Psoas muscle (tissue), 8 donors: ENCODE measurements at places on chromosomes 1 and 21. TPM values are rescaled to one million over a fixed set of nuclear protein-coding genes. Genes with fewer than 3 reads are reported as not detected.

DNA sequence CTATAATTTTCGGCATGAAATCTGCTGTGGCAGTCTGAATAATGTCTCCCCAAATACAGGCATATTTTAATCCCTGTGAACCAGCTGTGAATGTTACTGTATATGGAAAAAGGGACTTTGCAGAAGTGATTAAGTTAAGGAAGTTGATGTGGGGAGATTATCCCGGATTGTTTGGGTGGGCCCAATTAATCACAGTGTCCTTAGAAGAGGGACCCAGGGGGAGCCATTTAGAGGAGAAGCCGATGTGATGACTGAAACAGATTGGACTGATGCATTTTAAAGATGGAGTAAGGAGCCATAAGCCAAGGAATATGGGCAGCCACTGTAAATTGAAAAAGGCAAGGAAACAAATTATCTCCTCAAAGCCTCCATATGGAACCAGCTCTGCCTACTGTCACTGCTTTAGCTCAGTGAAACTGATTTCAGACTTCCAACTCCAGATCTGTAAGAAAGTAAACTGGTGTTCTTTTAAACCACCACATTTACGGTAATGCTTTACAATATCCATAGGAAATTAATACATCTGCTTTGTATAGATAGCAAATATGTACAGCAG, 61.1 kb upstream of the GPR88 start:
- no peaks in the 10 kb centered on the region for H3K4me1 ChIP-seq
- no peaks in the 10 kb centered on the region for H3K27me3 ChIP-seq
- DNase-seq: no peak
- H3K4me3 ChIP-seq: no peak overlapping the region

GRCh38 chr1:150875197-150876118, 941 bp downstream of the ARNT start:
- DNase-seq: no peak
- H3K4me3 ChIP-seq: peak overlapping the region; percentile 86
- H3K27me3 ChIP-seq: no peaks in the 10 kb centered on the region
- peaks cover 12% of the 10 kb centered on the region for H3K4me1 ChIP-seq
- peak overlapping the region; percentile 94 for H3K27ac ChIP-seq

PDC gene
- polyA plus RNA-seq: not detected

DNA sequence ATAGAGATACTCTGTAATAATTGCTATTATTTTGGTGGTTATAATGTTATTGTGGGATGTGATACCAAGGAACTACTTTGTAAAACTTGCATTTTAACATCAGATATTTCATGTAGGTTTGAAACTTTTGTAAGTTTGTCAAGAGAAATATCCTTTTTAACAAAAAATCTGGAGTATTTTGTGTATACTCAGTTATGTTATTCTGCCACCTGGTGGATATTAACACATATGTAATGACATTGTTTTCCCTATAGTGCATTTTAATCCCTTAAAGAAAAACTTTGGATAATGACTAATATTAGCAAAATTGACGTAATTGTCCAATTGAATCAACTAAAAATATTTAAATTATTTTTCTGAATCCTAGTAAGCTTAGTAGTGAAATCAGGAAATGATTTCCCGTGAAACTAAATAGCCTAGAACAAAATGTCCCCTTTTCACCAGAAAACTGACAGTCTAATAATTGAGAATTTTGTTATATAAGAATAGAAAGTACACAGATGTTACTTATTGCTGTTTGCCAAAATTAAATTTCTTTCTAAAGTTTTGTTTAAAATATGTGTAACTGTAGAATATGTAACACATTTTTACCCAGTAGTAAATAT, 39.6 kb downstream of the KCTD3 start:
- no peak overlapping the region for H3K27ac ChIP-seq
- no peaks in the 10 kb centered on the region for H3K4me1 ChIP-seq
- H3K27me3 ChIP-seq: no peaks in the 10 kb centered on the region
- no peak for DNase-seq

ATP5PO gene
- polyA plus RNA-seq: 593 TPM

SMIM1 gene
- polyA plus RNA-seq: 0.60 TPM

RWDD3 gene
- polyA plus RNA-seq: 17.6 TPM

GRCh38 chr21:22120616-22121266, 1122.5 kb downstream of the NCAM2 start:
- no peaks in the 10 kb centered on the region for H3K4me1 ChIP-seq
- no peak for DNase-seq
- no peaks in the 10 kb centered on the region for H3K36me3 ChIP-seq
- H3K27ac ChIP-seq: no peak overlapping the region

GRCh38 chr1:65476327-65476726, 55.9 kb downstream of the LEPR start:
- H3K4me1 ChIP-seq: no peaks in the 10 kb centered on the region
- no peak overlapping the region for H3K27ac ChIP-seq
- DNase-seq: no peak
- no peaks in the 10 kb centered on the region for H3K36me3 ChIP-seq
- no peak overlapping the region for H3K4me3 ChIP-seq

DNA sequence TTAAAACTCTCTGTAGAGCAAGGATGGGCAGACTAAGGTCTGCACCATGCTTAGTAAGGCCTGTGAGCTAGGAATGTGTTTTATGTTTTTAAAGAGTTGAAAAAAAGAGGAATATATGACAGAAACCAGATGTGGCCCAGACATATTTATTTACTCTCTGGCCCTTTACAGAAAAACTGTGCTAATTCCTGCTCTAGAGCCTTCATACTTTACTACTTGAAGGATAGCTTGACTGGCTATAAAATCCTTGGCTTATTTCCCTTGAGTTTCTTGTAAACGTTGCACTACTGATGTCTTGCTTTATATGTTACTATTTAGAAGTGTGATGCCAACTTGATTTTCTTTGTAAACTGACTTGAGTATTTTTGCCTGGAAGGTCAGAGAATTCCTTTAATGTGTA, 33.5 kb downstream of the CTBS start:
- H3K4me1 ChIP-seq: no peaks in the 10 kb centered on the region
- no peak overlapping the region for H3K27ac ChIP-seq
- peaks cover 7% of the 10 kb centered on the region for H3K36me3 ChIP-seq

NUP210L gene
- not detected for polyA plus RNA-seq

DNA sequence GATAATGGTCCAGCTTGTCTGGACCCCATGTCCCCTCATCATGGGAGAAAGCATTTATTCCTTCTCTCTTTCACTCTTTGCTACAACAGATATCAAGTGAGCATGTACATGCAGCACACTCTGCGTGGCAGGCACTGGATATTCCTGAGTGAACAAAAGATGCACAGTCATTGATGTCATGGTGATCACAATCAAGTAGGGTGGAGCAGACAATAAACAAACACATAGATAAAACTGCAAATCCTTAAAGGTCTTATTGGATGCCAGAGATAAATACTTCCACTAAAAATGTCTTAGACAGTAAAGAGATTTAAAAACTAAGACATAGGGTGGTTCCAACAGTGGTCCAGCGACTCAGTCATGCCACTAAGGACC, 178.0 kb downstream of the ZC3H11B start:
- no peak for DNase-seq
- H3K4me1 ChIP-seq: peaks cover 11% of the 10 kb centered on the region
- peak overlapping the region; percentile 28 for H3K4me3 ChIP-seq
- H3K27ac ChIP-seq: peak overlapping the region; percentile 65
- no peaks in the 10 kb centered on the region for H3K36me3 ChIP-seq

- DNase-seq: no peak
- H3K27me3 ChIP-seq: no peaks in the 10 kb centered on the region
- no peak overlapping the region for H3K4me3 ChIP-seq
- H3K27ac ChIP-seq: peak overlapping the region; percentile 76
- peaks cover 1% of the 10 kb centered on the region for H3K36me3 ChIP-seq
These were observed 85.9 kb downstream of the BCAR3 start for GRCh38 chr1:93595743-93596142.

NGF gene
- polyA plus RNA-seq: 0.59 TPM

DNA sequence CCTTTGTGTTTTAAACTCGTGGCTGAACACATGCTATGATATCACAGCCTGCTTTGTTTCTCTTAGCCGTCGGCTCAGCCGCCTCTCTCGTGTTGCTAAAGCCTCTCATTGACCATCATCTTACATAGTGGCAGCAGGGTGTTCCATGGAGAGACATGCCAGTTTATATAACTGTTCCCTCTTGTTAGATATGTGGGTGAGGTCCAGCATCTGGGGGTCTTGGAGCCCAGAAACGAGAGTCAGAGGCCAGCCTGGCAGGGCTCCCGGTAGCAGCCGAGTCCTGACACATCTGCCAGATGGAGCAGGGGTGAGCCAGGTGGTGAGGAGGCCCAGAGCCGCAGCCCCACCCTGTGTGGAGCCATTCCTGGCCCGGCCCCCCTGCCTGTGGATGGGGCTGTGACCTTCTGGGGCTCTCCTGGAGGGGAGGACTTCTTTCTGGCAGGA, 11.9 kb downstream of the PODN start:
- H3K4me1 ChIP-seq: no peaks in the 10 kb centered on the region
- H3K36me3 ChIP-seq: no peaks in the 10 kb centered on the region
- peak; percentile 59 for DNase-seq
- no peak overlapping the region for H3K4me3 ChIP-seq

S100A7 gene
- not detected for polyA plus RNA-seq

DNA sequence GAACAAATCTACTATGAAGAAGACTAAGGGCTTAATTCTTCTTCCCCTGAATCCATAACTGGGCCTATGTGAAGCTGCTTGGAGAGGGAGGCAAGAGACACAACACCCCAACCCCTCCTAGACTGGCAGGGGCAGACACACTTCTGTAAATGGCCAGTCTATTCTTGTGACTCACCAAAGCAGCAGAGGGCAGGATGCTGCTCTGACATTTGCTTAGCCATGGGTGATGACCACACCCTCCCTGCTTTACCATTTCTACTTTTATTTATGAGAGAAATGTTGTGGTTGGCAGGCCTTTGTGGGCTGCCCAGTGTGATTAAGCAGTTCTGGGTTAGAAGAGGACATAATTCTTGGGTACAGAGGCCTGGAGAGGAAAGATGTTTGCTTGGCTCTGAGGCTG, 189.8 kb upstream of the DPYD start:
- H3K4me3 ChIP-seq: no peak overlapping the region
- no peak for DNase-seq
- H3K4me1 ChIP-seq: no peaks in the 10 kb centered on the region
- H3K27me3 ChIP-seq: no peaks in the 10 kb centered on the region
- H3K27ac ChIP-seq: no peak overlapping the region

ADAM15 gene
- 41.0 TPM for polyA plus RNA-seq

- DNase-seq: no peak
- no peaks in the 10 kb centered on the region for H3K4me1 ChIP-seq
- H3K27ac ChIP-seq: no peak overlapping the region
- no peaks in the 10 kb centered on the region for H3K36me3 ChIP-seq
- H3K4me3 ChIP-seq: no peak overlapping the region
These were observed 95.0 kb downstream of the ASTN1 start for GRCh38 chr1:177069490-177069889.
